ENCODE measurements at places on chromosomes 2 and 18. TPM values are rescaled to one million over a fixed set of nuclear protein-coding genes. Genes with fewer than 3 reads are reported as not detected.
A peak's percentile ranks its signal among the peaks of the same experiment; 100 is the strongest.

VIT gene
- polyA plus RNA-seq: not detected

NXPH2 gene
- not detected for polyA plus RNA-seq

GREB1L gene
- not detected for polyA plus RNA-seq

PROKR1 gene
- not detected for polyA plus RNA-seq

FASTKD2 gene
- polyA plus RNA-seq: 37.2 TPM

SLC9A4 gene
- not detected for polyA plus RNA-seq

- DNase-seq: no peak
Measured at GRCh38 chr2:145861940-145862339, 1342.0 kb upstream of the ZEB2 start.

- DNase-seq: no peak
Measured at GRCh38 chr2:19785447-19785846, 116.3 kb downstream of the TTC32 start.

DNA sequence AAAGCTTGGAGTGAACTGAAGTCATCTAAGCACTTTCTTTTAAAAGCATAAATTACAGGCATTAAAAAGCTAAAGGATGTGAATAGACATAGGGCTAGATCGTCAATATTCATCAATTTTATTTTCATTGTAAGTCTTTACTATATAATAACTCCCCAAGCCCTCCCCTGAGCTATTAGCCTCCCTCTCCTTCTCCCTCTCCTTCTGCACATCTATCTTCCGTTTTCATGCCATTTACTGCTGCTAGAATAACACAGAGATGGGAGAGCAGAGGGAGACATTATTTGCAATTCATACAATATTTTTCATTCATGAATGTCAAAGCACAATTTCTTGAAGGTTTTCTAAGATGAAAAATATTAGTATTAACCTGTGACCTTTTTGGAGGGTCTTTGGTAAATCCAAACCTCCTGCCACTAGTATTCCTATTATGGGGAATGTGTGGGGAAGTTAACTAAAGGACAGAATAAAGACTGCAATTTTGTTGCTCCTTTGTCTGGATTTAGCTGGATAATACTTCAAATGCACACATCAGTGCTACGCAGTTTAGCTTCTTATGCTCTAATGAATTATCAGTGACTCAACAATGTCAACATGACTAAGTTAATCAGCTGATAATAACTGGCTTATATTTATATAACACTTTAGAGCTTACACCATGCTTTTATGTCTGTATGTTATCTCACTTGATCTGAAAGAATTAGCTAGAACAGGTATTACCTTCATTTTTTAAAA lies 28.2 kb upstream of the MFF start:
- DNase-seq: no peak

DNA sequence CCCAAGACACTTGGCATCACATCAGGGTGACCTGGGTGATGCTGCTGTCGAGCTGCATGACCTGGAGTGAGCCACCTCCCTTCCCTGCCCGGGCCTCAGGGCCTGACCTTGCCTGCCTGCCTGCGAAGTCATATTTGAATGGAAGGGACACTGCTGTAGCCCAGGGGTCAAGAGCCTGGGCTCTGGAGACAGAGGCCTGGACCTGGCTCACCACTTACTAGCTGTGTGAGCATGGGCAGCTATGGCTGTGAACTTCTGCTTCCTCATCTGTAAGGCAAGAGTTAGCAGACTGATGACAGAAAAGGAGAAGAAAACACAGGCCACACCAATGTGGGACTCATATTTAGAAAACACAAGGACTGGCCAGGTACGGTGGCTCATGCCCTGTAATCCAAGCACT lies 118.7 kb downstream of the ZFP36L2 start:
- DNase-seq: no peak

DNA sequence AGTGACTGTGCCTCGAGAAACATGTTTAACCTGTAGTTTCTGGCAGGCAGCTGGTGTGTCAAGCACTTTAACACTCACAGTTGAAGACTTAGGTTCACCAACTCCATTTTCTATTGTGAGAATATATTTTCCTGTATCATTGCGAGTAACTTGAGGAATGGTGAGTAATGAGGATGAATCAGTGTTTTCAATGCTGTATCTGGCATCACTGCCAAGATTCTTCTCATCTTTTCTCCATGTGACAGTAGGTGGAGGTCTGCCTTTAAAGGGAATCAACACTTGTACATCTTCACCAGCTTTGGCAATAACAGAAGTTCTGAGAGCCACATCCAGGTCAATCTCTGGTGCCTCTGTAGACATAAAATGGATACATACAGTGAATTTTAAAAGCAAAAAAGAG lies 72.8 kb downstream of the PLEKHA3 start:
- DNase-seq: peak; percentile 41

DNA sequence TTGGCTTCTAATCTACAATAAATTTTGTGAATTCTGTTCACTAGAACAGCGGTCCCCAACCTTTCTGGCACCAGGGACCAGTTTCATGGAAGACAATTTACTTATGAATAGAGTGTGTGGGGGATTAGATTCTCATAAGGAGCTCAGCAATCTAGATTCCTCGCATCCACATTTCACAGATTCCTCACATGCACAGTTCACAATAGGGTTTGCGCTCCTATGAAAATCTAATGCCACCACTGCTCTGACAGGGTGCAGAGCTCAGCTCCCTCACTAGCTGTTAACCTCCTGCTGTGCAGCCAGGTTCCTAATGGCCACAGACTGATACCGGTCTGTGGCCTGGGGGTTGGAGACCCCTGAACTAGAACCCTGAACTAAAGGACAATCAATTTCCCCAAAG lies 1568.6 kb upstream of the NXPH2 start:
- no peak for DNase-seq

DNA sequence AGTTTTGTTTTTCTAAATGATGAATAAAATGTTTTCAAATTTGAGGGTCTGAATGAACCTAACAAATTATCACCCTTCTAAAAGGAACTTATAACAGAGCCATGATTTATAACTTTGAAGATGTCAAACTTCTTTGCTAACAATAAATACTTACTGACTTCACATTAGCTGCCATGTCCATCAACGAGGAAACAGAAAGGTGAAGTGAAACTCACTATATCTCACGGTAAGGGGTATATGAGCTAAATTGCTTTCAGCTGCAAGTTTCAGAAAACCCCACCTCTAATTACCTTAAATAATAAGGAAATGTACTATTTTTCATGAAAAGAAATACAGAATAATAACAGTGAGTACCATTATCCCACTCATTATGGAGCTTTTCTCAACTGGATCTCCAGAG lies 350.8 kb upstream of the NT5C1B start:
- no peak for DNase-seq

DNA sequence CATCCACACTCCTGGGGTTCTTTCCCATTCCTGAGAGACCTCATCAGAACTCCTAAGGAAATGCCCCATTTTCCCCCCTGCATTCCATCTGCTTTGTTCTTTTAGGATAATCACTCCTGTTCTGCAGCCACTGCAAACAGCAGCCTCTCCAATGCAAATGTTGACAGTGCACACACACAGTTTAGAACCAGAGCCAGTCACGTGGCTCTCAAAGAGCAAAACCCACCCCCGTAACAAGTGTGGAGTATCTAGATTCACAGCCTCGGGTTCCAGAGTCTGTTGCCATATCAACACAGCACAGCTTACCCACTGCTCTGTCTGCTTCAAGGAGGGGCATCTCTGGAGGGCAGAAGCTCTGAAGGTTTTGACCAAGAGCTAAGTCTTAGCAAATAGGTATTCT lies 180.0 kb downstream of the NAPG start:
- no peak for DNase-seq

DNA sequence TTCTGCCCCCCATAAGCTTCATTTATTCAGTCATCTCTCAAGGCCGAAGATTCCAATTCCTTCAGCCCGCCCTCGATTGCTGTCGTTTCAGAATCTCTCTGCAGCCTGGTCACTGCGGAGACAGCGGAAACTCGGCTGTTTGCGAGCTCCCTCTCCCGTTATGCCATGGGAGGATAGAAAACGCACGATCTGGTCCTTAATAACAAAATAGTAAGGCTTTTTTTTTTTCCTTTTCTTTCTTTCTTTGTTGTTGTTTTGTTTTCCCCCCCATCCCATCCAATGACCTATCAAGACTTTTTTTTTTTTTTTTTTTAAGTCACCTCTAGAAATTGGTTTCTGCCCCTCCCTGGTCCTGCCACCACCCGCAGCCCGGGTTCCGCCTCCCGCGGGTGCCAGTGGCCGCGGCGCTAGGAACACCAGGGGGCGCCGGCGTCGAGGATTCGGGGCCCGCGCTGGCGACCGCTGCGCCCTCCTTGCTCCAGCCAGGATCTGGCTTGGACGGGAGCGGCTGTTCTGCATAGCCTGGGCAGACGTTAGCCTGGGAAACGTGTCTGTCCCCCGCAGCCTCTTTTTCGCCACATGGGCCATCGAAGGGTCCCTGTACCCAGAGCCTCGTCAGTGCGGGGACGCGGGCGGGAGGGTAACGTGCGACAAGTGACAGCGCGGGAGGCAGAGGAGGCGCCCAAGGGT lies 10.1 kb downstream of the CPLX4 start:
- peak; percentile 4 for DNase-seq
